CD4-positive, alpha-beta T cell treated with Interleukin-17A for 1 hour (primary cell): ENCODE measurements at places on chromosomes 6 and 20.

DNA sequence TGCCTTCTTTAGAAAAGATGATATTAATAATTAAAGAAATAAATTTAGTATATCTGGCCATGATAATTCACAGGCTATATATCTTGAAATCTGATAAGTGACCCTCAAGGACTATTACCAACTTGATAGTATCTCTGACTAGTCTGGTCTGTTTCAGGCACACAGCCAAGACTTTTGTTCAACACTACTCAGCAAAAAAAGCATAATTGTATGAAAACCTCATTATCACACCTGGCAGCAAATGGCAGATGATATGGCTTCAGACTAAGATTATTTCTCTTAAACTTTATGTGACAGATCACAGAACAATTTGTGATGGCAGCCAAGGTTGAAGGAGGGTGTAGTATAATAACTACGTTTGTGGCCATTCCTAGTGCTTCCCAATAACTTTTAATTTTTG, 114.7 kb downstream of the RWDD2A start:
- DNase-seq = no peak

DNA sequence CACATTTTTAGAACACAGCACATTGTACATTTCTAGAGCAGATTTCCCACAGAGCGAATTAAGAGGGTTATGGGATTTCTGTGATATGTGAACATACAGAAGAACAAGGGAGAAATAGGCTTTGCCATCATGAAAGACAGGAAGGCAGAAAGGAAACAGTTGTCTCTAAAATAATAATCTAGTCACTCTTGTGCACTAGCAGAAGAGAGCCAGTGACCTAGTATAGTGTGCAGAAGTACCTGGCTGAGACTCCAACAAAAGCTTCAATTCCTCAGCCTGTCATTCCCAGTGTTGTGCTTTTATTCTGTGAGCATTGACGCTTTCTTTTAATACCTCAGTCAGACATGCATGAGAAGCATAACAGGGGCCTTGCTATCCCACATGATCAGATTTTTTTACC, 17.8 kb upstream of the DCBLD1 start:
- no peak for DNase-seq

- DNase-seq = no peak
Measured at GRCh38 chr6:65984089-65984488, 277.1 kb upstream of the EYS start.

DNA sequence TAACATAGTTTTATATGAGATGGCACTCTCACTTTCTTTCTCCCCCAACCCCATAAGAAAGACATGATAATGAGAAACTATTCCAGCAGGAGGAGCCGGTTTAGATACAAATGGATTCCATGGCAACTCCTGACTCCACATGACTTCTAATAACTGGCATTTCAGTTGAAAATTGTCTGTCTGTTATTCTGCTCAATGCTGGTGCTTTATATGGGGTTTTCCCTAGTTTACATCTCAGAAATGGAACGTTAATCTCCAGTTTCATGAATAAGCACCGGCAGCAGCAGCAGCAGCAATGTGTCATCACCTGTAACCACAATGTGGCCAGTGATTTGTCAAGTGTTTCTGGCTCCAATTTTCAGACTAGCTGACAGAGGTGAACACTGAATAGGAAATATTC, 8.0 kb upstream of the SIM1 start:
- DNase-seq = no peak

GRCh38 chr6:158056804-158057203, 75.1 kb downstream of the SYNJ2 start:
- no peak for DNase-seq

- DNase-seq = peak; percentile 46
Measured at GRCh38 chr20:37345339-37346235, at the start of gene SRC. Gene SRC (plus strand): TSS chr20:37346140. CDS start chr20:37384154, 38,014 bp downstream.

- no peak for DNase-seq
Measured at GRCh38 chr6:131258816-131259476, 123.7 kb downstream of the AKAP7 start.

DNA sequence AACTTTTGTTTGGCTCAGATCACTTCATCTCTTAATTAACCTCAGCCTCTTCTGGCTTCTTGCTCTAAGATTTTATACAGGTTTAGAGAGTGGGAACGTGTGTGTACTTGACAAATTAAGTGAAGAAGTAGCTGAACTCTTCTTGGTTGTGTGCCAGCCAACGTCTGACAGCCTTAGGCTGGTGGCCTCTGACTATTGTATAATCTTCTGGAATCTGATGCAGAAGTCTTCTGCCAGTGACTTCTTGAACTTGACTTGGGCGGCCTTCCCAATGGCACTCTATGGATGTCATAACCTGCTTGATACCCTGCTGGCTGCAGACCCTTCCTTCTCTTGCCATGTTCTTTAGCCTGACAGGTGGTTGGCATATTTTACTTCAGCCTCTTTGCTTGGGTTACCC, 660.5 kb downstream of the DOK5 start:
- DNase-seq = no peak

GRCh38 chr6:24064832-24065231, 61.2 kb upstream of the NRSN1 start:
- DNase-seq = no peak

- peak; percentile 14 for DNase-seq
Measured at GRCh38 chr6:152160346-152160745, 352.9 kb downstream of the ESR1 start.

DNA sequence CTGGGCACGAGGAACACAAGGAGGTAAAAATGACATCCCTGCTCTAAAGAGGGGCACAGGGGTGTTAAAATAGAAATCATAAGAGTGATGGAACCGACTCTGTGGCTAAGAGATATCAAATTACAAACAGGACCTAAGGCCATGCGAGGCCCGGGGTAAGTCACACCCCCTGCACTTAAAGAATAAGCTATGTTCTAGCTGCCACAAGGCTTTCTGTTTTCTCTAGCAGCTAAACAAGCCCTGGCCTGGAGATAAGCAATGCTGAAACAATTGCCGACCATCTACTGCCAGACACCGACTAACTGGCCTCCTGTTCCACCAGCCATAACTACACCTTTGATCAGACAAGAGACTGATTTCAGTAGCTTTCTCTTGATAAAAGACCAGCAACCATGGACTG, 32.4 kb downstream of the MDGA1 start:
- DNase-seq = no peak
